AG08395 (cell line): ENCODE measurements at places on chromosomes 2 and 18.

- DNase-seq, result no peak
Measured at GRCh38 chr2:46775722-46776121, 139.9 kb downstream of the MCFD2 start.

DNA sequence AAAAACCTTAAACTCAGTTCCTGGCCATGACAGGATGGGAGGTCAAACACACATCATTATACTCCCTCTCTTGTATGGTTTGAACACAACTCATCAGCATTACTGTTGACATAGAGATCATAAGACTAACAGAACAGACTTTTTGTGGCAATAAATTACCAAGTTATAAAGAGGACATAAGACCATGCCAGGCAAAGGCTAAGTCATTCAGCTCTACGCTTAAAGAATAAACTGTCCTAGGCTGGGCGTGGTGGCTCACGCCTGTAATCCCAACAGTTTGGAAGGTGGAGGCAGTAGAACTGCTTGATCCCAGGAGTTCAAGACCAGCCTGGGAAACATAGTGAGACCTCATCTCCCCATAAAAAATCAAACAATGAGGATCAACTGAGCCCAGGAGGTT is 16.4 kb downstream of the NLRC4 start:
- no peak for DNase-seq

DNA sequence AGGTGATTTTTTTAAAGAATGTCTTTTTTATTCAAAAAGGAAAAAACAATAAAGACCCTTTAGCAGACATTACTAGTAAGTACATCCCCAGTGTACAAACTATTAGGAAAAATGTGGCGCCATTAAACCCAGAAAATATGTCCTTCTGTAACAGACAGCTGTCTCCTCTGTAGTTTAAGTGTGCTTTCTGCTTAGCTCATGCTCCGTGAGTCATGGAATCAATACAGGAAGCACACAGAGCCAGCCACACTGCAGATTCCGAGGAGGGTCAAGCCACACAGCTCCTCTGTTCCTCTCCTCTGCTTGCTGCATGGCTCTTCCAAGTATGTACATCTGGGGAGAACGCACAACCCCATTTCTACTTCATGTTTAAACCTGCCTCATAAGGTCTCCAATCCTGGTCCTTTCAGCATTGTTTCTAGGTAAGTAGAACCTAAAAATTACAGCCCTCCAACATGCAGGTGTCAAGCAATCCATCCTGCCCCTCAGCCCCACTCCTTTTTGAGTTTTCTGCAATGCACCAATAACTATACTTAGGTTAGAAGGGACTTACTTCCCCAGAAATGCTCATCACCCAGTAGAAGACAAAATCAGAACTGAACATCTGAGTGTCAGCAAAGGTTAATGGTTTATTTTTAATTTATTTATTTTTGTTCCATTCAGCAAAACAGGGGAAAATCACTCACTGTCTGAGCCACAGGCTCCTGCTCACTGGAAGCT is 37.5 kb downstream of the ACVR1 start:
- DNase-seq, result peak; percentile 58

- no peak for DNase-seq
Measured at GRCh38 chr2:97669448-97669847, at the start of gene C2orf92. C2orf92 (plus strand) TSS chr2:97669713; CDS start chr2:97669789, 76 bp downstream.

GRCh38 chr18:13003466-13003896 is 12.3 kb downstream of the CEP192 start:
- peak; percentile 72 for DNase-seq

GRCh38 chr2:188808947-188809355 is 165.2 kb upstream of the COL3A1 start:
- DNase-seq, result peak; percentile 54

GRCh38 chr2:7510353-7510752 is 593.1 kb downstream of the RNF144A start:
- DNase-seq, result no peak
